ENCODE measurements at places on chromosomes 4 and X. TPM values are rescaled to one million over a fixed set of nuclear protein-coding genes. Genes with fewer than 3 reads are reported as not detected.

DNA sequence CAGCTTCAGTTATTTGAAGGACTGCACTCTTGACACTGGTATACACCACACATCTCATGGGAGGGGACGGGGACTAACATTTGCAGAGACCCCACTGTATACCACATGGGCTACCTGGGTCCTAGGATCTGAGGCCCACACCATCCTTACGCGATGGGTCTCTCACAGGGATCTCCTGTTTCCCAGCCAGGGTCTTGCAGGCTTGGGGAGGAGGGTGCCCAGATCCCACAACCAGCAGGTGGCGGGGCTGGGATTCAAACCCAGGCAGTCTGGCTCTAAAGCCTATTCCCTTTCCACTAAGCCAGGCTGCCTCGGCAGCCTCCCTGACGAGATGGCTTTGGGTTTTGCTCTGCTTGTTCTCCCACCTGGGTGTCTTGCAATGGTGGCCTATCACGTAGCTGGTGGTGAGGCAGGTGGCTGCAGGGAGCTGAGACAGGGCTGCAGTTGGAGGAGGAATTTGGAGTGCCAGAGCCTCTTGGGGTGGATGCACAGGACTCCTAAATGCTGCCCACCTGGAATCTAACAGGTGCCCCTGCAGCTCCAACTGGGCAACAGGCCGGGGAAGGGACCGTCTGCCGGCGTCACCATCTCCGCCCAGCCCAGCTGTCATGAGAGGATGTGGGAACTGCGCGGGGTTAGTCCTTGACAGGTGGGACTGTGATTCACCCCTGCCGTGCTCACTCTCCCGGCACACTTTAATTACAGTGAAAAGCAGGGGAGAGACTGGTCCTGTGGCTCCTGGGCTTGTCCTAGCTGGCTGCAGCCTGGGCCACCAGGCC, 110.7 kb downstream of the PSAPL1 start:
- peak; percentile 23 for DNase-seq

GRCh38 chr4:110415478-110415877, 60.5 kb upstream of the ENPEP start:
- no peak for DNase-seq

RPGR gene
- total RNA-seq = not detected

DNA sequence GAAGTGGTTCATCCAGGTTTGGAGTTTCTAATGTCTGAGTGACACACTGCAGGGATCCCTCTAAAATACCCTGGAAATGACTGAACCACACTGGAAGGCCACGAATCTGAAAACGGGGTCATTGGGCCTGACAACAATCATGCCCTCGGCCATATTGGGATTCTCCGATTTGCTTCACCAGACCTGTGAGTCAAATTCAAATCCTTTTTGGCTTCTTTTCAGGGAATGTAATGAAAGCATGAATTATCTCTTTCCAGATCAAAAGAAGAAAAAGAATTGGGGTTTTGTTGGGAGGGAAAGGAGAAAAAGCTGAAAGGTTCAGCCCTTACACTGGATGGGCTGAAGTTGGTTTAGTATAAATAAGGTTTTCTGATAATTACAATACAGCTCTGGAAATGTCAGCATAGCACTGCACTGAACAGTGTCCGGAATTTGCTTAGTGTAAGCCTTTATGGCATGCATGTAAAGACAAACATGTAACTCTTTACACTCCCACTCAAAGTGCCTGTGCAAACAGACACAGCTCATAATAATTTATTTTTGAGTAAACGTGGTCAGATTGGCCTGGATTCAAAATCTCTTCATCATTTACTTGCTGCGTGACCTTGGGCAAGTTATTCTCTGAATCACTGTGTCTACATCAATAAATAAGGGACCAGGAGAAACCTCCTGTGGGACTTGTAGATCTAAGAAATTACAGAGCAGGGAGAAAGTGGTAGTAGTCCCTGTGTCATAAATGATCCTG, 21.4 kb downstream of the CT47C1 start:
- no peak for DNase-seq

MAGEA1 gene
- not detected for total RNA-seq

GRCh38 chr4:152805818-152806217, 26.1 kb downstream of the ARFIP1 start:
- DNase-seq = no peak

DNA sequence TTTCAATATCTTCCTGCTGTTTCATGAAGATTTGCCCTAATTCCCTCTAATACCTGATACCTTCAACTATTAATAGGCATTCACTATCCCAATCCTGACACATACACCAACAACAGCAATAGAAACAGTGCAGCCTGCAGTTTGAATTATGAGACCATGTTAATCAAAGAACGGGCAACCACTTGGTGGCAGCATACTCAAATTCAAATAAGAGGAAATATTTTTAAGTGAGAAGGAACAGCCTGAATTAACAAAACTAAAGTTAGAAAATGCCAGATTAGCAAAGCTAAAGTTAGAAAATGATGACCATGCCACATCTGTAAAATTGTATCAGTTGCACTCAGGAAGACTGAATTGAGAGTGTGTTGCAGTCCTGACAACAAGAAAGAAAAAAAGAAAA, 204.9 kb downstream of the SMARCA1 start:
- DNase-seq = no peak

TMPRSS11F gene
- total RNA-seq = not detected

ATP1B4 gene
- not detected for total RNA-seq

DNA sequence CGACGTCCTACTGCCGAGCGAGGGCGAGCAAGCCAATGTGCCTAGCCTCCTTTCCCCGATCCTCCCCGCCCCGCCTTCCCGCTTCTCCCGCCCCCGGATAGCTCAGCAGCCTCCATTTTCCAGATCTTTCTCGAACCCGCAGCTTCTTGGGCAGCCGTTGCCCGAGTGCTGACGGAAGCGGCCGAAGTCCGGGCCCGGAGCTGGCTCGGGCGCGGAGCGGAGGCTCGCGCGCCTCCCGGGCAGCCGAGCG, 172 bp upstream of the HSPA4L start:
- DNase-seq = peak; percentile 85

DNA sequence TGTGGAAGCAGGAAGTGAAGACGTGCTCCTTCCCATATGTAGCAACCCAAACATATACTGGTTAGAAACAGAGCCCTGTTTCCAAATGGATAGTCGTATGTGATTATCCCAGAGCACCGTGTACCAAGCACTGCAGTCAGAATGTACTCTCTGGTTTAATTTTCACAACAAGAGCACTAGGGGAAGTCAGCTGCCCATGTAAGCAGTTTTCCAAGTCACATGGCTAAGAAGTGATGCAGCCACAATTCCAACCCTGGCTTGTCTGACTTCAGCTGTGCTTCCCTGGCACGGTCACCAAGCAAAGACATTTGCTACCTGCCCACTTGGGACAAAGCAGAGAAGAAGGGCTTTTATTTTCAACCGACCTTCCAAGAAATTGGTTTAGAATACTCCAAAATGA, 28.2 kb upstream of the CEP135 start:
- no peak for DNase-seq

GRCh38 chr4:67054896-67055295, 490.4 kb downstream of the CENPC start:
- DNase-seq = no peak

DNA sequence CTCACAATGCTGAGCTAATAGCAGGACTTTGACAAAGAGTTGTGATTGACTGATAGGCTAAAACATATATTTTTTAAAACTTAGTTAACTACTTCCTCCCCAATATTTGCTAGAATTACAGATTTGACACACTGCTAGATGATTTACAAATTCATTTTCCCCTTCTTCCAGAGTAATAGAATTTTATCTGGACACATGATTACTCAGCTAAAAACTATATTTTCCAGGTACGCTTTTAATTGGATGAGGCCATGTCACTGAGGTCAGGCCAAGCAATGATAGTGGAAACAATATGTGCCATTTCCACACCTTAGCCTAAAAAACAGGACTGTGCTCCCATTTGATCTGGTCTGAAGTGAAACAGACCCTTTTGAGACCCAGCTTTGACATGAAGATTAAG, 193.3 kb upstream of the PGRMC2 start:
- no peak for DNase-seq

DNA sequence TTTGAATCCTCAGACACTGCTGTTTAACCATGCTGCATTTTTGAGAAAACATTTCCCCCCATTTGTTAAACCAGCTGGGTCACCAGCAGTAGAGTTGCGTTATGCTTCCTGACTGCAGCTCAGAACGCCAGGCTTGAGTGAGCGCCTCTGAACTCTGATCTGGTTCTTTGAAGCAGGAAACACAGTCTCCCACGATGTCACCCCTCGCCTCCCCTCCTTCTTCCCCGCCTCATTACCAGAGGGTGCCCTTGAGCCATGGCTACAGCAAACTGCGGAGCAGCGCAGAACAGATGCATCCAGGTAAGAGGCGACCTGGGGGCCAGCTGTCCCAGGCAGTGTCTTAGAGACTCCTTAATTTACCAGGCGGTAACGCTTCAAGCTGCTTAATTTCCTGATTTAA, 78.4 kb downstream of the REPS2 start:
- DNase-seq = peak; percentile 47

SHROOM2 gene
- total RNA-seq = 1.7 TPM

GRCh38 chrX:40318801-40319200, 221.0 kb upstream of the BCOR start:
- no peak for DNase-seq

GRCh38 chrX:118545510-118545909, 49.9 kb downstream of the DOCK11 start:
- no peak for DNase-seq

DNA sequence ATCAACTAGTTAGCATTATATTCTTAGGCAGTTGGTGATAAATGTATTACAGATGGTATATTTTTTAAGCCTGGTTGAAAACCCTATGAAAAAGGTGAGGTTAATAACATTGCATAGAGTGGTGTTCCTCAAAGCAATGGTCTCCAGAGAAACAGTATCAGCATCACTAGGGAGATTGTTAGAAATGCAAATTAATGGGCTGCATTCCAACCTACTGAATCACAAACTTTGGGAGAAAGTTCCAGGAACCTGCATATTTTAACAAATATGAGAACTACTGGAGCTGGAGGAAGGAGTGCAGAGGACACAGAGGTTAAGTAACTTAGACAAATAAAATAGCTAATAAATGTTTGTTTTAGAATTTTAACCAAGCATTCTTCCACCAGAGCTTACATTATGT, 166.9 kb upstream of the PCDH10 start:
- no peak for DNase-seq

CLDN34 gene
- total RNA-seq = not detected

- peak; percentile 14 for DNase-seq
These were observed 4.5 kb upstream of the SETD7 start for GRCh38 chr4:139560406-139561104.

- no peak for DNase-seq
These were observed 4.3 kb upstream of the DDX60L start for GRCh38 chr4:168484626-168485025.

- DNase-seq = no peak
These were observed 51.3 kb upstream of the ATXN3L start for GRCh38 chrX:13371186-13371585.

- no peak for DNase-seq
These were observed 298.8 kb downstream of the TEX13A start for GRCh38 chrX:104921584-104922205.

DUSP21 gene
- not detected for total RNA-seq

DNA sequence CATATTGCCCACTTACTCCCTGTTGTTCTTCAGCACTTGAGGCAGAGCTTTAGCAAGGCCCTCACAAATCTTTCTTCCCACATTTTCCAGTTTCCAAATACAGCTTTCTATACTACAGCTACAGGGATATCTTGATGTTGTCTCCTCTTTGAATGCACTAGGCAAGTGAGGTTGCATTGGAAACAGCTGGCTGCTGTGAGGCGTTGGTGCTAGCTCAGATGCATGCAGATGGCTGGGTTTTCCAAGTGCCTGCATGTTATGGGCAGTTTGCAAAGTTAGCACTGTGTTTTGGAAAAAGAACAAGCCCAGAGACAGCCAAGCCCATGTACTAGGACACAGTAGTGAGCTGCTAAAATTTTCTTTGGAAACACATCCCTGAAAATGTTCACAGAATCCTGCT, 315.1 kb upstream of the RASGEF1B start:
- DNase-seq = no peak

STARD8 gene
- 2.4 TPM for total RNA-seq

DNA sequence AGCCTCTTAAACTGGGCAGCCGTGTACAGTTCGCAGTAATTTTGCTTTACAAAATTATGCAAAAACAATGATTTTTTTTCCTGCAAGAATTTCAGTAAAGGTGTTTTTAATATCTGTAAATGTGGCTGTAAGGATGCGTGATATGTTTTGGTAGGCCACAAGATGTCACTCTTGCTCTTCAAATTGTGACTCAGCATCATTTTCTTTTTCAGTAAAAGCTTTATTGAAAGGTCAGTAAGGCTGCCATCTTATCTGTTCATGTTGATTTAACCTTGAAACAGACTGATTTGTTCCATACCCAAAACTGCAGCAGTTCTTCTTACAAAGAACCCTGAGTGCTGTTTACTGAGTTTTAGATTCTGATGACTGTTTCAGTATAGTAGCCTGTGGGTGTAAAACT, 39.9 kb downstream of the TXLNG start:
- DNase-seq = peak; percentile 18

AFAP1 gene
- total RNA-seq = 15.0 TPM

GRCh38 chr4:112954286-112954685, 95.2 kb upstream of the ANK2 start:
- no peak for DNase-seq

DNA sequence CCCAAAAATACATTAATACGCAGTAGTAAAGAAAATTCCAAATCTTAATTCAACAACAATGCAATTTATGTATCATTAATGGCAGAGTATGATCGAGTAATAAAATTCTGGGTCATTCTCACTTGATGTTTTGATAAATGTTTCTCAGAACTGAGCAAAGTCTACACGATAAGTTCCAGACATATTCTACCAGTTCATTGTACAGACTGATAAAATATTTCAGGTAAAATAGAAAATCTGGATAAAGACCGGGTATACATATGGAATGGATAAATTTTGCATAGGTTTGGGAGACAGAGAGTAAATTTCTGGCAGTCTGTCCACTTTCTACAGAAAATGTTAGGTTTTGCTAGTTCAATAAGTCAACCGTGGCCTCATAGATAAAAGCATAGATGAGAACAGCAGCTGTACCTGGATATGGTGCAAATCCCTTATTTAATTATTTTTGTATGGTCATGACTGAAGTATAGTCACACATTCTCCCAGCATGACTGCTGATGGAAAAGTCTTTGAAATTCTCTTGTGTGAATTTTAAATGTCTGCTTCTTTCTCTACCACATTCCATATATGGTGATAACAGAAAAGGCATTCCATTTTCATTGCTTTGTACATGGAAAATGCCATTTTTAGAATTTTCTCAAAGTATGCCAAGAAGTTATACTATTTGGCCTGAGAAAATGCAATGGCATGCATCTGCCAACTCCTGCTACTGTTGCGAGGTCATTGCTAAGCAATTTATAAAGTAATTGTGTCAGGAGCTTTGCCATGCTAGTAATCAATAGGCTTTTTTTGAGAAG, 301.9 kb upstream of the ARSJ start:
- no peak for DNase-seq

KLHL4 gene
- total RNA-seq = 18.2 TPM

- DNase-seq = no peak
These were observed 62.7 kb upstream of the GRID2 start for GRCh38 chr4:92241094-92241493.

DNA sequence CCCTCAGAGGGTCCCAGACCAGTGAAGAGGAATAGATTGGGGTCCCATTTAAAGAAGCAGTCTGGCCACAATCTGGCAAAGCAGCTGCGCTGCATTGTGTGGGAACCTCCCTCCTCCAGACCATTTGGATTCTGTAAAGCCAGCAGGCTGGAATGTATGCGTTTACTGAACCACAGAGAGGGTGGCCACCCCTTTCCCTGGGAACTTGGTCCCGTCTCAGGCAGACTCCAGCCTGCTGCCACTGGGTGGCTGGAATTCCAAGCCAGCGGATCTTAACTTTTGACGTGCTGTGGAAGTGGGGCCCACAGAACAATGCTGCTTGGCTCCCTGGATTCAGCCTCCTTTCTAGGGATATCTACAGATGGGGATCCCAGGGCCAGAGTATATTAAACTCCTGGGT, 307.2 kb downstream of the DACH2 start:
- no peak for DNase-seq

FGF5 gene
- total RNA-seq = not detected

All from Caki2 (cell line).